ENCODE measurements at places on chromosomes 11 and 22.

DNA sequence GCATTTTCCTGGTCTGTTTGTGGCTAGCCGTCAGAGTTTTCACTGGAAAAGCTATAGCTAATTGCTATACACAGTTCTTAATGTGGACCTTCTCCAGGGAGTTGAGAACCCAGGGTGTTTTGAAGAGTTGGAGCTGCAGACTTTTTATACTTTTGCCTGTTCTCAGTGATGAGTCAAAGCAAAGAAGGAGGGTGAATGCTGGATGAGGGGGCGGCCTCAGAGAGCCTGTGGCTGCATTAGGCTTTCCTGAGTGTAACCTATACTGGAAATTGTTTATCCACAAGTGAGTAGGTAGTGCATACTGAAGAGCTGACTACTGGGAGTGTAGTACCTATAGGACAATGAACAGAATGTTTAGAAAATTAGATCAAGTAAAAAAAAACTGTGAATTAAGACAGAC is 79.7 kb upstream of the HORMAD2 start:
- no peak for DNase-seq

DNA sequence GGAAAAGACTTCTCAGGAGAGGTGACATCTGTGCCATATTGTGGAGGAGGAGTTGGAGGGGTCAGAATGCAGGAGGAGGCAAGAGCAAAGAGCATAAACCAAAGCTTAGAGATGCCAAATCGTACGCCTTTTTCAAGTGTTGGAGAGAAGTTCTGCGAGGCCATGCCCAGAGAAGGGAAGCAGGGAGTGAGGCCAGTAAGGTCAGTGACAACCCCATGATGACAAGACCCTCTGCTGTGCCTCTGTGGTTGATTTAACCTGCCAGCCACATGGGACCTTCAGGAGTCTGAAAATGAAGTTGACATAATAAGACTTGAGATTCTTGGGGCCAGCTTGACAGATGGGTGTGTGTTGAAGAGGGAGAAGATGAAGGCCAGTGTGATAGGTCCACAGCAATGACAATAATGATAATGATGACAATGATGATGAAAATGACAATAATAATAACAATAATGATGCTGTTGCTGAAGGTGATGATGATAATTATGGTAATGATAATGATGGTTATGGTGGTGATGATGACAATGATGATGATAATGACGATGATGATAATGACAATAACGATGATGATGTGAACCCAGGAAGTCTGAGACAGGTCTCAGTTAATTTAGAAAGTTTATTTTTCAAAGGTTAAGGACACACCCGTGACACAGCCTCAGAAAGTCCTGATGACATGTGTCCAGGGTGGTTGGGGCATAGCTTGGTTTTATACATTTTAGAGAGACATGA is 152.6 kb upstream of the B3GAT1 start:
- DNase-seq = no peak

- DNase-seq = no peak
Observed at GRCh38 chr22:26479792-26480610, 3.6 kb downstream of the HPS4 start.

- DNase-seq = no peak
Observed at GRCh38 chr11:29025001-29025400, 916.8 kb downstream of the METTL15 start.

DNA sequence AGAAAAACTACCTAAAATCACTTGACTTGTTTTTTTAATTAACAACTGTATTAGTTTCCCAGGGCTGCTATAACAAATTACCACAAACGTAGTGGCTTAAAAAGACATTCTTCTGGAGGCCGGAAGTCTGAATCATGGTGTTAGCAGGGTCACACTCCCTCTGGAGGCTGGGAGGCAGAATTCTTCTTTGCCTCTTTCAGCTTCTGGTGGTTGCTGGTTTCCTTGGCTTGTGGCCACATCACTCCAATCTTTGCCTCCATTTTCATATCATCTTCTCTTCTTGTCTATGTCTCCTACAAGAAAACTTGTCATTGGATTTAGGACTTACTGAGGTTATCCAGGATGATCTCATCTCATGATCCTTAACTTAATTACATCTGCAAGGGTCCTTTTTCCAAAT is 7.4 kb upstream of the INCENP start:
- DNase-seq = no peak

DNA sequence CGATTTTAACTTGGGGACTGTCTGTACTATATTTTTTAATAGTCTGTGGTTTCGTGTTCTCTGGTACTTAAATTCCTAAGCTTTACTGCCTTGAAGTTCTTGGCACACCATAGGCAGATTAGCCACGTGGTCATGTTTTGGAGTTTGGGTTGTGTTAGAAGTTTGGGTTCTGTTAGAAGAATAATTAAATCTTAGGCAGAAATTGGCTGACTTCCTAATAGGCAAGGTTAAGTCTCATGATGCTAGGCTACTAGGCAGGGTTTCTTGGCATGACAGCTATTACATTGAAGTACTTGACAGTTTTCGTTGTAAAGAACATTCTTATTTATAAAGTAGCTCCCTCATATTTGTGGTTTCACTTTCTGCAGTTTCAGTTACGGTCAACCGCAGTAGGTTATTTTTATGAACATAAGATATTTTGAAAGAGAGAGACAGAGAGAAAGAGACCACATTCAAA is 30.0 kb upstream of the MMP7 start:
- DNase-seq = no peak

DNA sequence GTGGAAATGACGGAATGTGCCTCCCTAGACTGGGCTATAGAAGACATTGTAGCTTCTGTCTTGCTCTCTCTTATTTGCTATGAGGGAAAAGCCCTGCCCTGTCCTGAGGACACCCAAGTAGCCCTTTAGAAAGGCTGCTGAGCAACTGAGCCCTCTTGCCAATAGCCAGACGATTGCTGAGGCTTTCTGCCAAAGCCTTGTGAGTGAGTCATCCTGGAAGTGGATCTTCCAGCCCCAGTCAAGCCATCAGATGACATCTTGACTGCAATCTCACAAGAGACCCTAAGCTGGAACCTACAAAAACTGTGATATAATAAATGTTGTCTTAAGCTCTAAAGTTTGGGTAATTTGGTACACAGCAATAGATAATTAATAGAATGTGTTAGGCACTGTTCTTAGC is 3.9 kb upstream of the TRAF6 start:
- DNase-seq = no peak

DNA sequence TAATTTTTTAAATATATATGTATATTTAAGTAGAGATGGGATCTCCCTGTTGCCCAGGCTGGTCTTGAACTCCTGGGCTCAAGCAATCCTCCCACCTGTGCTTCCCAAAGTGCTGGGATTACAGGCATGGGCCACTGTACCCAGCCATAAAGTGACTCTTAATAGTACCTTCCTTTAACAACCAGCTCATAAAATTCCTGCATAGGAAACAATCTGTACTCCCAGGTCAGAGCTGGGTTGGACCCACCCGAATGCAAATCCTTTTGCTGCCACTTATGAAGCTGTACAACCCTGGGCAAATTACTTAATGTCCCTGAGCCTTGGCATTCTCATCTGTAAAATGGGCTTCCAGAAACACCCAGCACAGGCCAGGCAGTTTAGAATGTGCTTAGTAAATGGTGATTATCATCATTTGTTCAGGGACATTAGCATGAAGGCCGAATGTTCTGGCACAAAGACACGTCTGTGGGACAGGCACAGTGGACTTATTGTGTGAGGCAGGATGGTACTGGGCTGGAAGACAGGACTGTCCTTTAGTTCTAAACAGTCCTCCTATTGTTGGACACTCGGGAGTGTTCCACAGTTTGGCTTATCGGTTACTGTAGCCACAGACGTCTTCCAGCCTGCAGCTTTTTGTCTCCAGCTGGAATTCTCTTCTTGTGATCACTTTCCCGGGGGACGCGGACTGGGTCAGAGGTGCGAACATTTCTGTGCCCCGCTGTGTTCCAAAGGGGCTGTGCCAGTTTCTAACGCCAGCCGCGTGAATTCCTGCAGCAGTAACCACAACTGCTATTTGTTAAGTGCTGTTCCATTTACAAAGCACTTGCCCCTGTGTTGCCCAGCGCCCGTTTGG is 6.0 kb downstream of the PDXP start:
- no peak for DNase-seq

GRCh38 chr11:59767225-59767611 is 12.0 kb downstream of the STX3 start:
- no peak for DNase-seq

DNA sequence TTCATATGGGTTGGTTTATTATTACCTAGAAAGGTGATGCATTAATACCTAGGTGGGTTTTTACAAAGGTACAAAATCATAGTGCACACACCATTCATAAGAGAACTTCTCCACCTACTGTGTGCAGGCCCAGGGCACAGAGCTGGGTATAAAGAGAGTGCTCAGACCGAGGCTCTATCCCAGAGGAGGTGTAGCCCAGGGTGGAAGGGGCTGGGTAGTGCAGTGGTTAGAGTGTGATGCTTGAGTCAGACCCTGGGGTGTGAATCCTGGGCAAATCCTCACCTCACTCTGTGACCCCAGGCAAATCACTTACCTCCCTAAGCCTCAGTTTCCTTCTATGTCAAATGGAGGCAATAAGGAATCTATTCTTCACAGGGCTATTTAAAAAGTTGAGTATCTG is 32.2 kb downstream of the PARVG start:
- no peak for DNase-seq

GRCh38 chr22:22955276-22955798 is 67.7 kb downstream of the IGLL5 start:
- DNase-seq = no peak

DNA sequence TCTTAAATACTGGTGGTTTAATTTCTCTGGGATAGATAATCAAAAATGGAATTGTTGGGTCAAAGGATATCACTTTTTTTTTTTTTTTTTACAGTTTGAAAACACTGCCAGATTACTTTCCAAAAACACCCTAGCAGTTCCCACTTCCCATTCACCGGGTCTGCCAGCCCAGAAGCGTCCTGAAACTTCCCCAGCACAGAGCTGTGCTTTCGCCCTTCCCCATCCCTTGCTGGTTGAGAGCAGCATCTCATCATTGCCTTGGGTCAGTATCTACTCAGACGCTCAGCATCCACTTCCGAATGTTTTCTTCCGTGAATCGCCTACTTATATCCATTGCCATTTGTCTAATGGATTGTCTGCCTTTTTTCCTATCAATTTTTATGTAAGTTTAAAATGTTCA is 5.5 kb downstream of the CERK start:
- DNase-seq = no peak

DNA sequence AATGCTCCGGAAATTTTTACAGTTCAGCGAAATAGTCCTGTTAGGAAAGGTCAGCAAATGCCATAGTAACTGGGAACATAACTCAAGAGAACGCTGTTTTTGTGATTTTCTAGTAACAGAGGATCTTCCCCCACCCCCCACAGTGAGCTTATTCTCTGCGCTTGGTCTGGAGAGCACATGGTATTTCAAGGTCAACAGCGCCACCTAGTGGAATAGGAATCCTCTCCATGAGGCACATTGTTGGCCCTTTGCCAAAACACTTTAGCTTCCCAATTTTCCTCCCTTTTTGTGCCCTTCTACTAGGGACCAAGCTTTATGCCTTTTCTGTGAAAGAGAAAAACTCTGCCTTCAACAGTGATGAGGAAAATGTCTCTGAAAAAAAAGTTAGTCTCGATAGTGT is 13.2 kb upstream of the OR4C12 start:
- DNase-seq = no peak

DNA sequence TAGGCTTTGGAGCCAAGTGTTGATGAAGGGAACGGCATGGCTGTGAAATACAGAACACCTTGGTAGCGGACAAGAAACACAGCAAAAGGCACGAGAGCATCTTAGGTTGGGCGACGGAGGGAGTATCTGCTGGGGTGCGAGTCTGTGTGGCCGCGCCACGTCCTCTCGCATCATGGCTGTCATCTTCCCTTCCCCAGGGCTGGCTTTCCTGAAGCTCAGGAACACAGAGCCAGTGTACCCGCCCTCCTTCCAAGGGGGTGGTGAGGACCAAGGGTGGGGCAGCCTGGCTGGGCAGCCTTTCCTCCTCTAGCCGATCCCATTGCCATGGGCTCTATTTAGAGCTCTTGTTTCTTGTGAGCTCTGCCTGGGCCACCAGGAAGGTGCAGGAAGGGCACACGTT is 154.4 kb downstream of the FEZ1 start:
- no peak for DNase-seq

DNA sequence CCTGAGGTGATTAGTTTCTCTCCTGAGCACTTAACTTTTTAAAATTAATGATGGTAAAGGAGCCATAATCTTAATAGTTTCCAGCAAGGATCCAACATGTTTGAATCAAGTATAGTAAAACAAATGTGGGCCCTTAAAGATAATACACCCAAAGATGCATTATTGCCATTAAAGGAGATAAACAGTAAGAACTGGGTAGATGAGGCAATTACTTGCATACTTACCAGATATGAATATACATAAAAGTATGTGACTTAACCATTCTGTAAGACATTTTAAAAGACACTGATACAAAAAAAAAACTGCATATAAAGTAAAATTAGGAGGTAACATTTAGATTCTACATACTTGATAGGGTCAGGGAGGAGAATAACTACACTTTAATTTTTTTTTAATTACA is 48.2 kb downstream of the CADM1 start:
- DNase-seq = no peak

- DNase-seq = no peak
Observed at GRCh38 chr11:35969089-35970042, 25.5 kb downstream of the LDLRAD3 start.

DNA sequence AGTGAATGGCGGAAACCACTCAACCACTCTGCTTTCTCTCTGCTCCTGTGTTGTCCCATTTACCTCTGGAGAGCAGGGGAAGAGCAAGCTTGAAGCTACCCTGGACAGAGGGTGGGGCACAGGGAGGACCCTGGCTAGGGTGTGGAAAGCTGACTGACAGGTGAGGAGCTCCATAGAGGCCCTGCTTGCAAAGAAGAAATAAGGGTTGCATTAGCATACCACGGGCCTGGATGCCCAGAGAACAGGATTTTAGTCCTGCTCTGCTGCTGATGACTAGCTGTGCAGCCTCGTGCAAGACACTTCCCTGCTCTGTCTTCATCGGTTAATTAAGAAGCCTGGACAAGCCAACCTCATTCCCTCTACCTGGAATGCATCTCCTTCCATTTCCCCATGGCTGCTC is 135.0 kb downstream of the BUD13 start:
- no peak for DNase-seq

Measured in T follicular helper cell (primary cell).